Activated CD8-positive, alpha-beta T cell treated with anti-CD3 and anti-CD28 coated beads, Interleukin-2, amount 10 ng/mL, durations not matched to agents 7 days and 5 days (primary cell): ENCODE measurements at places on chromosomes 4 and X. TPM values are rescaled to one million over a fixed set of nuclear protein-coding genes. Genes with fewer than 3 reads are reported as not detected.

Gene CT45A8
- not detected for total RNA-seq

Gene POU3F4
- not detected for total RNA-seq

Gene GRIA2
- not detected for total RNA-seq

Gene ZNF157
- 0.34 TPM for total RNA-seq

Gene GAK
- 155 TPM for total RNA-seq

Gene GLUD2
- 0.60 TPM for total RNA-seq

Gene VSIG4
- total RNA-seq = not detected

Gene PNCK
- 0.58 TPM for total RNA-seq

Gene KLHL13
- 0.08 TPM for total RNA-seq

Gene GJB1
- not detected for total RNA-seq

Gene CT45A10
- total RNA-seq = not detected

Gene SEPTIN6
- 312 TPM for total RNA-seq

Gene CXorf49
- not detected for total RNA-seq

Gene CFP
- 13.1 TPM for total RNA-seq

Gene FGF16
- total RNA-seq = not detected

Gene REPS2
- not detected for total RNA-seq

Gene AVPR2
- total RNA-seq = not detected

Gene SSX3
- not detected for total RNA-seq

Gene TEX13C
- not detected for total RNA-seq

Gene TMEM144
- not detected for total RNA-seq

Gene MAGEC2
- not detected for total RNA-seq

Gene BEX1
- not detected for total RNA-seq

Gene CT55
- not detected for total RNA-seq

Gene PAGE4
- total RNA-seq = not detected

Gene PROM1
- total RNA-seq = not detected

Gene ACE2
- total RNA-seq = not detected

Gene CLRN2
- total RNA-seq = not detected

Gene BTC
- not detected for total RNA-seq

Gene SLC49A3
- 0.37 TPM for total RNA-seq

Gene FRG1
- total RNA-seq = 55.3 TPM

Gene BMPR1B
- total RNA-seq = not detected

Gene ENAM
- not detected for total RNA-seq

Gene H2BW2
- total RNA-seq = not detected

Gene FRAS1
- total RNA-seq = not detected

Gene OPRPN
- total RNA-seq = not detected

Gene LRCH2
- not detected for total RNA-seq

Gene GLRB
- total RNA-seq = not detected

Gene ESX1
- not detected for total RNA-seq

Gene CLDN34
- not detected for total RNA-seq

Gene NRK
- total RNA-seq = not detected

Gene ADH1A
- total RNA-seq = not detected

Gene PPP4R3C
- total RNA-seq = not detected

Gene ENPEP
- 0.53 TPM for total RNA-seq

Gene SMIM10L2A
- total RNA-seq = 0.65 TPM

Gene XKRX
- total RNA-seq = not detected

Gene CENPVL2
- not detected for total RNA-seq

Gene QRFPR
- not detected for total RNA-seq

Gene CRMP1
- total RNA-seq = not detected

Gene HSFX2
- total RNA-seq = not detected

Gene DMD
- total RNA-seq = not detected

Gene L1CAM
- total RNA-seq = 7.5 TPM

Gene IL2
- total RNA-seq = not detected

Gene VBP1
- 65.1 TPM for total RNA-seq

Gene PNMA3
- total RNA-seq = 1.1 TPM

Gene TREX2
- total RNA-seq = 3.6 TPM

Gene NSG1
- total RNA-seq = 17.8 TPM

Gene TEX13D
- not detected for total RNA-seq
